ENCODE measurements at places on chromosomes 2 and 18. TPM values are rescaled to one million over a fixed set of nuclear protein-coding genes. Genes with fewer than 3 reads are reported as not detected.

APOB gene
- under 0.01 TPM for total RNA-seq

- no peak for DNase-seq
Observed at GRCh38 chr18:48542513-48543181, 3.8 kb downstream of the CTIF start.

RAD51AP2 gene
- not detected for total RNA-seq

GRCh38 chr2:10655499-10656225, 34.1 kb downstream of the NOL10 start:
- DNase-seq: no peak

PDE1A gene
- total RNA-seq: 0.27 TPM

GRCh38 chr2:45261746-45262145, 252.5 kb upstream of the SIX2 start:
- no peak for DNase-seq

DNA sequence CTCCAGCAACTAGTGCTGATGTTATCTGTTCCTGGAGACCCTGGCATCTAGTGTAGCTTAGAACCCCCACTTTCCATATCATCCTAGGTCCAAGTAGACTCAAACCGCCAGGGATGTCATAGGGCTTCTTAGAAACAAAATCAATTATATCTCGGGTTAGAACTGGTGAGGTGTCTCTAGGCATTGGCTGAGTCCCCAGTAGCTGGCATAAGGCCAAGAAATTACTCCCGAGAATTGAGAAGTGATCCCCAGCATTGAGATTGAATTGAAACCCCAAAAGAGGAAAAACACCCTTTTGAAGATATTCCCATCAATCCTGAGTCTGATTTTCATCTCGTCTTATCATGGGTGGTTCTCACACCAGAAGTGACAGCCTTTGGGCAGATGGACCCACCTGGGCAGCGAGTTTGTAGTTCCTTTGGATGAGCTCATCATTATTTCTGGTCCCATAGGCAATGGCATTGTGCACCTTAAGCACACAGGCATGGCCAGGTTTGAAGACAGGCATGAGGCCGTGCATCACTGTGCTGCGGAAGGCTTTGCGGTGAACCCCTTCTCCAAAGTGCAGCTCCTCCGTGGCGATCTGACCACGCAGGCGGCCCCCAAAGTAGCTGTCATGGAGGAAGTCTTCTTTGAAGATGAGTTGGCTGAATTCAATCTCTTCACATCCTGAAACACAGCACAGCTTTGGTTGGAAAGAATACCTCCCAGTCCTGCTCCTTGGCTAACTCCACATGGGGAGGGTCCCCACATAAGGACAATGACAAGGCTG, 112.2 kb downstream of the ALPK2 start:
- no peak for DNase-seq

- no peak for DNase-seq
Observed at GRCh38 chr2:222232372-222232771, 66.4 kb downstream of the PAX3 start.

- DNase-seq: no peak
Observed at GRCh38 chr18:8976606-8977005, 125.9 kb upstream of the NDUFV2 start.

CRYGD gene
- 5.7 TPM for total RNA-seq

- DNase-seq: no peak
Observed at GRCh38 chr2:85712849-85713612, 18.9 kb downstream of the GNLY start.

GCKR gene
- total RNA-seq: under 0.01 TPM

DNA sequence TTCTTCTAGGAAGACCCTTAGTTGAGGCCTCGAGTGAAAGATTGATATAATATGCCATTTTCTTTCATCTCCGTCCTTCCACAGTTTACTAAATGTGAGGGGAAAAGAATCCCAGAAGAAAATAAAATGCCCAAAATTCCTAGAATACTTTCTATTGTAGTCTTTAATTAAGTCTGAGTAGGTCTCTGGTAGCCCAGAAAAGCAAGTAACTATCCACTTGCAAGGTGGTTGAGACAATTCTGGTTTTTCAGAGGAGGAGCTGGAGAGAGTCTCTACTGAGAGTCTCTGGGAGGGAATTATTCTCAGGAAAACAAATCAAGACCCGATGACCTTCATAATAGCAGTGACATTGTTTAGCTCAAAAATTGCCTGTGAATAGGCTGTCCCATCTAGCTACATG, 63.9 kb upstream of the TTC39C start:
- DNase-seq: no peak

DNA sequence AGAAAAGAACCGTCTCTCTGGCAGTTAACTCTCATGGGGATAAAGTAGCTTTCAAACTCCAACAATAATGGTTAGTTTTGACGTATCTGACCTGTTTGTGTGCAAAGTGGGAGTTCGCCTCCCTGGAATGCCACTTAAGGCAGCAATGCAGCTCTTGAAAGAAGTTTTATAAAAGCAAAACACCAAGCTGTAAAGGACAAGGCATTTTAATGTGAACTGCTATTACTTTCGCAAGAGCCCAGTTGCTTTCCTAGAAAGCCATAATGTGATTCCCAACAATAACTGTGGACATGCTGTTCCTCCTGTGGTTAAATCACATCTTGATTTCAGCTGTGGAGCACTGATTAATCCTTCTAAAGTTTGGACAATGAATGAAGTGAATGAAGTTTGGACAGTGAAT, 303.7 kb downstream of the PTPRM start:
- no peak for DNase-seq

GRCh38 chr2:235506291-235506996, 12.6 kb downstream of the AGAP1 start:
- no peak for DNase-seq

RAB6C gene
- total RNA-seq: under 0.01 TPM

CYB5A gene
- 24.2 TPM for total RNA-seq

GRCh38 chr2:11750422-11750821, 4.0 kb downstream of the LPIN1 start:
- DNase-seq: peak; percentile 52

DNA sequence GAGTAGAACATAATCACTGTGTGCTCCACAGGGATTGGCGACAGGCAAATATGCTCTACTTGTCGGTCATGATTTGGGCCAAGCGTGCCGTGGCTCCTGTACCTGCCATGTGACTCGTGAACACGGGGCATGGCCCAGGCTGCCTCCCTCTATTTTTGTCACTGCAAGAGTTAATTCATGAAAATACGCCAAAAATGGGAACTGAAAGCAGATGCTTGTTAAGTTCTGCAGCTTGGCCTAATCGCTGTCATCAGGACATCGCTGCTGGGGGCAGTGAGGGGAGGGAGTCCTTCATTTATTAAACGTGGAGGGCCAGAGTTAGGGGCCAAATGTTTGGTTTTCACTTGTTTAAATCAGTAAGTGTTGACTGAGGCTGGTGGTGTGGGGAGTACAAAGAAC, 177.8 kb downstream of the BCL2 start:
- no peak for DNase-seq

PJVK gene
- 0.81 TPM for total RNA-seq

GRCh38 chr2:120759543-120760331, 24.1 kb downstream of the GLI2 start:
- DNase-seq: no peak

- DNase-seq: no peak
Observed at GRCh38 chr2:203225423-203226039, 13.3 kb upstream of the CYP20A1 start.

GRCh38 chr18:34224423-34225217, at the start of gene NOL4:
Gene NOL4, minus strand, starts transcription at chr18:34224913. Its CDS starts 1,660 bp downstream, at chr18:34223253.
- no peak for DNase-seq

DNA sequence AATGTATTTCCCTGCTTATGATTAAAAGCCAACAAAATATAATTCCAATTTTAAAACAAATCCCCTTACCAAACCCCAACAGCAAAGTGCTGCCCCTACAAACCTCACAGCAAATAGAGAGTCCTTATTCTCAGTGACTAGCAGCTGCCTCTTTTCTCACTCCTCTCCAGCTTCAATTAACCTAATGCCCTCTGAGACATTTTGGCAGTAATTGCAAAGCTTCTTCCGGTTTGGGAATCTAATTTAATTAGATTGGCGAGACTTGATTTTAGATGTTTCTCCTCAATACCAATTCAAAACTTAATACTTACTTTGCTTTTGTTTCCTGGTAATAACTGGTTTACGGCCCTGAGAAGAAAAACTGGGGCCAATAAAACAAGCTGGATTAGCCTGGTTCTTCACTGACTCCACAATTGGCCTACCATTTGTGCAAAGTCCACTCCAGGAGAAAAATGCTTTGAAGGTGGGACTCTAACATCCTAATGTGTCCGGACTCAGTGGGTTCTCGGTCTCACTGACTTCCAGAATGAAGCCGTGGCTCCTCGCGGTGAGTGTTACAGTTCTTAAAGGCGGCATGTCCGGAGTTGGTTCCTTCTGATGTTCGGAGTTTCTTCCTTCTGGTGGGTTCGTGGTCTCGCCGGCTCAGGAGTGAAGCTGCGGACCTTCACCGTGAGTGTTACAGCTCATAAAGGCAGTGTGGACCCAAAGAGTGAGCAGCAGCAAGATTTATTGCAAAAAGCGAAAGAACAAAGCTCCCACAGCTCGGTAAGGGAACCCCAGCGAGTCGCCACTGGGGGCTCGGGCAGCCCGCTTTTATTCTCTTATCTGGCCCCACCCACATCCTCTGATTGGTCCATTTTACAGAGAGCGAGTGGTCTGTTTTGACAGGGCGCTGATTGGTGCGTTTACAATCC, 52.8 kb downstream of the SLC35F5 start:
- DNase-seq: no peak

GRCh38 chr18:26181343-26181826, 44.9 kb upstream of the TAF4B start:
- DNase-seq: no peak

SLC5A7 gene
- total RNA-seq: not detected

GCG gene
- total RNA-seq: not detected

LRRC30 gene
- total RNA-seq: not detected

ABCB6 gene
- 11.3 TPM for total RNA-seq

APLF gene
- total RNA-seq: 5.4 TPM

HOXD1 gene
- not detected for total RNA-seq

- DNase-seq: no peak
Observed at GRCh38 chr2:40859617-40860016, 407.7 kb upstream of the SLC8A1 start.

DNA sequence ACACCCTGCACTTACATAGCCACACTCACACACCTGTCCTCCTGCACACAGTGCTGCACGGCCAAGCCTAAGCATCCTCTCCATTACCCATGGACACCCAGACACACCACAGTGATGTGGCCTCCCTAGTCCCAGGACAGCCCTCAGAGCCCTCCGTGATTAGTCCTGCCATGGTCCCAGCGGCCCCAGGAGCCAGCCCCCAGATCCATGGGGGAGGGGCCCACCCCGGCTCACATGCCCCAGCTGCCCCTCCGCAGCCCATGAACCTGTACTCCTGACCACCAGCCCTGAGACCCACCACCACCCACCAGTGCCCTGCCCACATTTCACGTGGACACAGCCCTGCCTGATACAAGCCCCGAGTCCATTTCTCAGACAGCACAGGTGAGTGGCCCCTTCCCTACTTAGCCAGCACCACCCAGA, 8.1 kb upstream of the DUSP2 start:
- DNase-seq: no peak

Measured in hematopoietic multipotent progenitor cell (in vitro differentiated cells).